ENCODE measurements at places on chromosomes 11 and 22. TPM values are rescaled to one million over a fixed set of nuclear protein-coding genes. Genes with fewer than 3 reads are reported as not detected.

ARHGAP8 gene
- 15.7 TPM for total RNA-seq

PKDREJ gene
- total RNA-seq: not detected

GRCh38 chr11:106249617-106250239, 172.3 kb downstream of the AASDHPPT start:
- DNase-seq: no peak

DNA sequence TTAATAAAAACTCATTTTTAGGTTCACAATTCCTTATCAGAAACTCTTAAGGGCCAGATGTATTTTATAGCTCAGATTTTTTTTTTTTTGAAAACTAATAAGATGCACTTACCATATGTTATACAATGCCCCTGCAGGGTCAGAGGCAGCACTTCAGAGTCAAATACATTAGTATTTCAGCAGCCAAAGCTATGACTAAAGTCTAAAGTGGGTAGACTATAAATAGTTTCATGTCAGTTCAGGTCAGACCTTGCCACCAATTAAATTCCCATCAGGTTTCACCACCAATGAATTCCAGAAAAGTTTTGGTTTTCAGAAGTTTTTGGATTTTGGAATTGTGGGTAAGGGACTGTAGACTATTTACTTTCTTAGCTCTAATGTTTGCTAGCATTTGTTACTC, 75.9 kb downstream of the FAM83F start:
- no peak for DNase-seq

- no peak for DNase-seq
These were observed 7.6 kb downstream of the GDPD5 start for GRCh38 chr11:75518204-75518549.

- DNase-seq: no peak
These were observed 12.5 kb downstream of the CREB3L1 start for GRCh38 chr11:46290011-46290410.

DNA sequence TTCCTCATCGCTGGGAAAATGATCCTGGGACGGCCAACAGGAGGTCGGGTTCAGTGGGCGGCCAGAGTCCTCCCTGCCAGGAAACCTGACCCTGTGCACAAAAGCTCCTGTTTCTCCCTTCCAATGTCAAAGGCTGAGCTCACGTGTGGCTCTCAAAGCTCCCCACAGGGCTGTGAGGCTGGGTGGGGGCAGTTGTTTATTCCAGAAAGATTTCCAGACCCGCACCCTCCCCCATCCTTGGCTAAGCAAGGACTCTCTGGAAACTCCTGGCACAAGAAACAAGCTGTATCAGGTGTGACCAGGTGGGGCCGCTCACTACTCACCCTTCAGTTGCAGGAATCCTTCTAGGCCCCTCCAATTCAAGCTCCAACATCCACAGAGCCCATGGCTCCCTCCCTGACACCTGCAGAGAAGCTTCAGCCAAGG, 131.9 kb downstream of the SHANK2 start:
- no peak for DNase-seq

- DNase-seq: no peak
These were observed 96.9 kb downstream of the SBF2 start for GRCh38 chr11:10197091-10197490.

DNA sequence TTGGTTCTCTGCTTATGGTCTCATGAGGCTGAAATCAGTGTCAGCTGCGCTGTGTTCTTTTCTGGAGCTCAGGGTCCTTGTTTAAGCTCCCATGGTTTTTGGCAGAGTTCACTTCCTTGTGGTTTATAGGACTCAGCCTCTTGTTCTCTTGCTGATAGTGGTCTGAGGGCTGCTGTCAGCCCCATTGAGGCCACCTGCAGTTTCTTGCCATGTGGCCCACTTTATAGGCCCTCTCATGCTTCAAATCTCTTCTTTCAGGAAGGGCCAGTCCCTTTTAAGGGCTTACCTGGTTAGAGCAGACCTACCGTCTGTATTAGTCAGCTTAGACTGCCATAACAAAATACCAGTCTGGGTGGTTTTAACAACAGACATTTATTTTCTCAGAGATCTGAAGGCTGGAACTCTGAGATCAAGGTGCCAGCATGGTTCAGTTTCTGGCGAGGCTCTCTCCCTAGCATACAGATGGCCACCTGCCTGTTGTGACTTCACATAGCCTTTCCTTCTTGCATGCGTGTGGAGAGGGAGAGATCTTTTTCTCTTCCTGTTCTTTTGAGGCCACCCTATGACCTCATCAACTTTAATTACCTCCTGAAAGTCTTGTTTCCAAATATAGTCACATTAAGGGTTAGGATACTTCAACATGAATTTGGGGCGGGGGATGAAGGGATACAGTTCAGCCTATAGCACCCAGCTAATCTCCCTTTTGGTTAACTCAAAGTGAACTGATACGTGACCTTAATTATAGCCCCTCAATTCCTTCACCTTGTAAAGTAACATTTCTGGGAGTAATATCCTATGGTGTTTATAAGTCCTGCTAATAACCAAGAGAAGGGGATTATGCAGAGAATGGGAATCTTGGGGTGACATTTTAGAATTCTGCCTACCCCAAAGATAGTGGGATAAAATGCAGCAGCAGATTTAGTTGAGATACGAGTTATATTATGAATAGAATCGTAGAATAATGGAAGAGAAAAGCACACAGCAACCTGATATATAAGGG, 131.8 kb downstream of the UVRAG start:
- DNase-seq: peak; percentile 83

- DNase-seq: no peak
These were observed 175.8 kb downstream of the DSCAML1 start for GRCh38 chr11:117621226-117621625.

GRCh38 chr11:1762537-1763302, 1.0 kb downstream of the CTSD start:
- DNase-seq: no peak

- DNase-seq: no peak
These were observed 31.9 kb upstream of the DBX1 start for GRCh38 chr11:20192151-20192550.

DNA sequence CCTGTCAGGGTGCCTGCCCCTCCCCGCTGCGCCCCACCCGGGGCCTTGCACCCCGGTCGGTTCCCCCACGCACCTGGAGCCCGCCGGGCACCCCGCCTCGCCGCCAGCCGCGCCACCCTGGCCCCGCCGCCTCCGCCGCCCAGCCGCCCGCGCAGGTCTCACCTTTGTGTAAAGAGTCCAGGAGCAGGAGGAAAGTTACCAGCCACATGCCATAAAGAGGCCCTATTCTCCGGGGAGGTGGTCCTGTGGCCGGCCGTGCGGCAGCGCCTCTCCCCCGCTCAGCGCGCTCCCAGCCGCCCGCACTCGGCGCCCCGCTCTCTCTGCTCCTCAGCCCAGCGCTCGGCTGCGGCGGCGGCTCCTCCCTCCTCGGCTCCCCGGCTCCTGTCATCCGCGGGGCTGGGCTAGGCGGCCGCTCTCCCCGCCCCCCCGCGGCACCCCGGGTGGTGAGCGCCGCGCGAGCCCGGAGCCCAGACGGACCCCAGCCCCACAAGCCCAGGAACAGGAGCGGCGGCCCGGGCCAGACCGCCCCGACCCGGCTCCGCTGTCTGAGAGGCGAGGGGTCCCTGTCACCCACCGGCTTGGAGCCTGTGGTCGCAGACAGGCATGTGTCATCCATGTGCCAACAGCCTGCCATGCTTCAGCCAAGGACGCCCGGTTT, at the start of gene DSCAML1:
Gene DSCAML1, minus strand, starts transcription at position 345 of the 658 bp plus-strand sequence. Its CDS starts 137 bp downstream, at position 208.
- peak; percentile 49 for DNase-seq

Data from G401 (cell line).